ENCODE measurements at places on chromosomes 1 and 21.

GRCh38 chr1:156600733-156601121 lies 552 bp downstream of the GPATCH4 start:
- no peaks in the 10 kb centered on the region for H3K27me3 ChIP-seq
- DNase-seq: no peak
- H3K27ac ChIP-seq: peak overlapping the region; percentile 68
- H3K36me3 ChIP-seq: peaks cover 11% of the 10 kb centered on the region
- H3K4me3 ChIP-seq: peak overlapping the region; percentile 69

DNA sequence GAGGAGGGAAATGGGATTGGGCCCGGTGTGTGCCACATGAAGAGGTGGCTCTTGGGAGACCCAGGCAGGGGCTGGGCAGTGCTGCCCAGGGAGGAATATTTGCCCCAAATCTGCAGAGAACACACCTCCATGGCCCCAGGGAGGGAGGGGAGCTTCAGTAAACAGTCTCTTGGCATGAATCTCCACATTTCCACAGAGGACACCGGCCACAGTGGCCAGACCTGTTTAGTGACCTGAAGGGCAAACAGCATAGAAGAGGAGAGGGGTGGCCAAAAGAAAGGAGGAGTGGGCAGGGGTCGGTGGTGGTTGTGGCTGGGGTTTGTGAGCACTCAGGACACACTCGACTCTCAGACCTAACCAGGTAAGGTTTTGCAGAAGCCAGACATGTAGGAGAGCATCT lies 54.0 kb upstream of the IFFO2 start:
- H3K27ac ChIP-seq: peak overlapping the region; percentile 81
- no peaks in the 10 kb centered on the region for H3K27me3 ChIP-seq
- H3K36me3 ChIP-seq: no peaks in the 10 kb centered on the region
- H3K4me1 ChIP-seq: peaks cover 33% of the 10 kb centered on the region

DNA sequence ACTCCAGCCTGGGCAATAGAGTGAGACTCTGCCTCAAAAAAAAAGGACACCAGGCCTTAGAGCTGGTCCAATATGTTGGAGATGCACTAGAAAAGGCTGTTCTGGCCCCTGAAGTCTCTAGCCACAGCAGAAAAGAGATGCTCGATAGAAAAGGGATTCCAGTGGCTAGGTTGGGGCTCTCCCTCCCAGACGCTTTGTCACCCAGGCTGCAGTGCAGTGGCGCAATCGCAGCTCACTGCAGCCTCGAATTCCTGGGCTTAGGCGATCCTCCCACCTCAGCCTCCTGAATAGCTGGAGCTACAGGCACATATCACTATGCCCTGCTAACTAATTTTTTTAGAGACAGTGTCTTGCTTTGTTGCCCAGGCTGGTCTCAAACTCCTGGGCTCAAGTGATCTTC lies 18.2 kb downstream of the PDZK1 start:
- no peaks in the 10 kb centered on the region for H3K27me3 ChIP-seq
- no peak overlapping the region for H3K27ac ChIP-seq
- no peaks in the 10 kb centered on the region for H3K36me3 ChIP-seq
- no peak for DNase-seq
- no peak overlapping the region for H3K4me3 ChIP-seq

- peaks cover 41% of the 10 kb centered on the region for H3K4me1 ChIP-seq
- DNase-seq: no peak
- no peaks in the 10 kb centered on the region for H3K36me3 ChIP-seq
These were observed 21.1 kb downstream of the NCF2 start for GRCh38 chr1:183569141-183569540.

DNA sequence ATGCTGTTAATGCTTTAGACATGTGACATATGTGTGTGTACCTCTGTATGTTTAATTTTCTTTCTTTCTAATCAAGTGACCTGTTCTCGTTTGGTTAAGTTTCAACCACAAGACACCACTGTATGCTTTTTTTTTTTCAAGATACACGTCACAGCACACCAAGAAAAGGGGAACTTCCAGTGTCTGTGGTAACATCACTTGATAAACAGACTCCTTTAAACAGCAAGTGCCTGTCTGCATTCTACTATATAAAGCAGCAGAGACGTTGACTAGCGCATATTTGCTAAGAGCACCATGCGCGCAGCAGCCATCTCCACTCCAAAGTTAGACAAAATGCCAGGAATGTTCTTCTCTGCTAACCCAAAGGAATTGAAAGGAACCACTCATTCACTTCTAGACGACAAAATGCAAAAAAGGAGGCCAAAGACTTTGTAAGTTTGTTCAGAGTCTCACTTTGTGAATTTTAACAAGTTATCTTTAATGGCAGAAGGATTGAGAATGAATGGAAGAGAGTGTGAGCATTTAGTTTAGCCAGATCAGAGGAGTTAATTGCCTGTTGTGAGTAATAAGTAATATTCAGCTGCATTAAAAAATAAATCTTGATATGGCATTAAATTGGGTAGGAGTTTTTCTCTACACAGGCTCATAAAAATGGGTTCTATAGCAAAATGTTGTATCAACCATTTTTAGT lies at the start of gene RGS1:
TSS of gene RGS1 (plus strand) at position 275 of the 691 bp plus-strand sequence. CDS start at position 295, 20 bp downstream.
- peak within 1 kb of the TSS; percentile 7 for H3K4me3 ChIP-seq
- peak; percentile 66 for DNase-seq
- H3K36me3 ChIP-seq: no peaks in the 10 kb centered on the region
- no peaks in the 10 kb centered on the region for H3K27me3 ChIP-seq
- no peaks in the 10 kb centered on the region for H3K4me1 ChIP-seq

GRCh38 chr1:46110521-46110920 lies 21.9 kb downstream of the PIK3R3 start:
- no peak for DNase-seq
- no peak overlapping the region for H3K4me3 ChIP-seq
- no peaks in the 10 kb centered on the region for H3K4me1 ChIP-seq
- no peak overlapping the region for H3K27ac ChIP-seq
- no peaks in the 10 kb centered on the region for H3K27me3 ChIP-seq

- H3K27me3 ChIP-seq: no peaks in the 10 kb centered on the region
- no peaks in the 10 kb centered on the region for H3K36me3 ChIP-seq
- no peak for DNase-seq
- no peaks in the 10 kb centered on the region for H3K4me1 ChIP-seq
- H3K27ac ChIP-seq: no peak overlapping the region
These were observed 28.3 kb upstream of the ARHGEF10L start for GRCh38 chr1:17511188-17511587.

DNA sequence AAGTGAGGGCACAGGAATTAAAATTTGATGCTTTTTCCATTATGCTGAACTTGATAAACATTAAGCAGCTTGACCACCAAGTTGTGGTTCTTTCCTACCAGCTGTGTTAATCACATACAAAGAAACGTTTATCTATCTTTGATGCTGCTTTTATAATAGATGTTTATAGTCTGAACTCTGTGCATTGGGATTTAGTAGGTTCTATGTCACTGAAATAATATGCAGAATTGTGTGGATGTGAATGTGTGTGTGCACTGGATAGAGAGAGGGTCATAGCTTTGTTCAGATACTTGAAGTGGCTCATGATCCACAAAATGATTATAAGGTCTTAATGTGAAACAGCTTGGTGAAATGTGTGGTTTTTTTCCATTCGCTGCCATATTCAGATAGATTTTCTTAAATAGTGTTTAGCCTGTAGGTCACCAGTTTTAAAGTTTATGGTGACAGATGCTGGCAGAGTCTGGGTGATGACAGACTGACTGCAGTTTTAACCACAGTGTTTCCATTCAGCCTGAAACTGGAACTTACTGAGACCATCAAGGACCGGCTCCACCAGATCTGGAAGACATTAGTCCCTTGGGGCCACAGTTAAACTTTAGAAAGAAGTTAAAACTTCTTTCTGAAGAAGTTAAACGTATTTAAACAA lies 10.2 kb downstream of the DDI2 start:
- no peak overlapping the region for H3K4me3 ChIP-seq
- no peak overlapping the region for H3K27ac ChIP-seq
- H3K4me1 ChIP-seq: no peaks in the 10 kb centered on the region

GRCh38 chr1:161398900-161399256 lies 31.2 kb upstream of the CFAP126 start:
- no peak for DNase-seq
- no peaks in the 10 kb centered on the region for H3K27me3 ChIP-seq
- peak overlapping the region; percentile 79 for H3K4me3 ChIP-seq
- peak overlapping the region; percentile 100 for H3K27ac ChIP-seq

- H3K27me3 ChIP-seq: no peaks in the 10 kb centered on the region
- H3K27ac ChIP-seq: no peak overlapping the region
- H3K4me3 ChIP-seq: no peak overlapping the region
- peaks cover 64% of the 10 kb centered on the region for H3K36me3 ChIP-seq
These were observed 39.1 kb upstream of the TRAPPC10 start for GRCh38 chr21:43972850-43973633.

- H3K4me3 ChIP-seq: no peak overlapping the region
- no peak for DNase-seq
- no peaks in the 10 kb centered on the region for H3K36me3 ChIP-seq
These were observed 22.9 kb downstream of the PUM1 start for GRCh38 chr1:31042656-31043055.

GRCh38 chr1:227780101-227781044 lies 35.1 kb upstream of the PRSS38 start:
- no peak overlapping the region for H3K27ac ChIP-seq
- H3K27me3 ChIP-seq: no peaks in the 10 kb centered on the region
- no peak overlapping the region for H3K4me3 ChIP-seq
- peak; percentile 58 for DNase-seq
- peaks cover 1% of the 10 kb centered on the region for H3K4me1 ChIP-seq

GRCh38 chr1:74963120-74963519 lies 171.1 kb upstream of the LHX8 start:
- DNase-seq: no peak
- no peak overlapping the region for H3K27ac ChIP-seq
- H3K27me3 ChIP-seq: no peaks in the 10 kb centered on the region
- no peaks in the 10 kb centered on the region for H3K4me1 ChIP-seq

- H3K27ac ChIP-seq: no peak overlapping the region
- no peaks in the 10 kb centered on the region for H3K27me3 ChIP-seq
- H3K4me1 ChIP-seq: no peaks in the 10 kb centered on the region
- no peak for DNase-seq
- H3K4me3 ChIP-seq: no peak overlapping the region
These were observed 1911.8 kb downstream of the MRPL39 start for GRCh38 chr21:23695443-23695842.

DNA sequence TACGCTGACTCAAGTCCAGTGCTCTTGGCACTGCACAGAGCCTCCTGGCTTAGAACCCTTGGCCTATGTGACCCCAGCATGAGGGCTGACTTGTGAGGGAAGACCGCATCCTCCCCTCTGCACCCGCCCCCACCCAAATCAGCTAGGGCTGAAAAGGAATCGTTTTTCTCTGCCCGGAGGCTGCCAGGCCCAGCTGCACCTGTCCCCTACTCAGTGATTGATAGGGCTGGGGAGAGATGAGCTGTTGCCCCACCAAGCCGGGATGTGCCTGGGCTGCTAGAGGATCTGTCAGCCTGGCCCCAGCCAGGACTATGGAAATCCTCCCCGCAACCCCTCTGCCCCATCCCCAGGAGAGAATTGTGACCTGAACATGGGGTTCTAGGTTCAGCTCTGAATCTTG lies 20.6 kb downstream of the MYOG start:
- H3K36me3 ChIP-seq: no peaks in the 10 kb centered on the region
- no peak overlapping the region for H3K4me3 ChIP-seq
- H3K27me3 ChIP-seq: no peaks in the 10 kb centered on the region

DNA sequence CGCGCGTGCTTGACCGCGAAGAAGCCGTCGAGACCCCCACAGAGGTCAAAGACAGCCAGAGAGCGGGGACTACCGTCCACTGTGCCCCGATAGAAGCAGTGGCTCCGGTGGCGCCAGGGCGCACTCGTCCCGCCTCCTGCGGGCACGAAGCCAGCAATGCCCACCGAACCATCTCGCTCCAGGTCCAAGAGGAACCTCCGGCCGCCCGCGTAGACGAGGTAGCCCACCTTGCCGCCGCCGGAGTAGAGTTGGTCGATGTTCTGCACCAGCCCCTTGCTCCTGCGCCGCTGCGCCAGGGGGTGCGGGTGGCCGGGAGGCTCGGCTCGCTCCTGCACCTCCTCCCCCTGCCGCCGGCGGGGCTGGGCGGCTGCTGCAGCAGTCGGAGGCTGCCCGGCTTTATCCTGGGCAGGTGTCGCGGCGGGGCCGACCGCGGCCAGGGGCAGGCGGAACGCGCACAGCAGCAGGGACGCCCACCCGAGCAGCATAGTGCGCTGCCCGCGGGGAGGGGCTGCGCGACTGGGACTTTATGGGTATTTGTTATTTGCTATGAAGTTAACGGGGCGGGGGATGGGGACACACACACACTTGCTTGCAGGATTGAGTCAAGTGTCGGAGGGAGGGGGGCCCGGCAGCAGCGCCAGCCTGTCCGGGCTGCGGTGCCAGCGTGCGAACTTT lies 844 bp downstream of the ADAMTS5 start:
- no peaks in the 10 kb centered on the region for H3K36me3 ChIP-seq
- H3K4me1 ChIP-seq: peaks cover 50% of the 10 kb centered on the region
- H3K4me3 ChIP-seq: peak overlapping the region; percentile 62
- DNase-seq: peak; percentile 52
- H3K27me3 ChIP-seq: no peaks in the 10 kb centered on the region

DNA sequence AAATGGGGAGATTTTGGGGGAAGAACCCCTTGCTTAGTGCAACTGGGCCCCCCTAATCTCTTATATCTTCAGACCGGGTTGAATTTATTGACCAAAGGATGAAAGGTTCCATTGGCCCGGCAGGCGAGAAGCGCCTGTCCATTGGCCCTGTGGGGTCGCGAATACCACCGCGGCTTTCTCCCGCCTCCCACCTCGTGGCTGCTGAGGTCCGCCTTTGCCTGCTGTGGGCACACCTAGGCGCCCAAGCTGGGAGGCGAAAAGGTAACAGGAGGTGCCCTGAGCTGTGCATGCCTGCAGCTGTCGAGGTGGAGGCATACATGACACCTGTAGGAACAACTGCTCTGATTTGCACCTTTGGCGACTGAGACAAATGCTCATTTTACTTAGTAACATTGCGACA lies 21.1 kb upstream of the FLG2 start:
- H3K4me3 ChIP-seq: no peak overlapping the region
- no peaks in the 10 kb centered on the region for H3K4me1 ChIP-seq
- H3K27ac ChIP-seq: no peak overlapping the region
- no peaks in the 10 kb centered on the region for H3K36me3 ChIP-seq

- no peak for DNase-seq
- H3K4me3 ChIP-seq: no peak overlapping the region
- peaks cover 16% of the 10 kb centered on the region for H3K36me3 ChIP-seq
- H3K4me1 ChIP-seq: no peaks in the 10 kb centered on the region
- H3K27me3 ChIP-seq: no peaks in the 10 kb centered on the region
These were observed 70.7 kb downstream of the DEGS1 start for GRCh38 chr1:224253721-224254120.

DNA sequence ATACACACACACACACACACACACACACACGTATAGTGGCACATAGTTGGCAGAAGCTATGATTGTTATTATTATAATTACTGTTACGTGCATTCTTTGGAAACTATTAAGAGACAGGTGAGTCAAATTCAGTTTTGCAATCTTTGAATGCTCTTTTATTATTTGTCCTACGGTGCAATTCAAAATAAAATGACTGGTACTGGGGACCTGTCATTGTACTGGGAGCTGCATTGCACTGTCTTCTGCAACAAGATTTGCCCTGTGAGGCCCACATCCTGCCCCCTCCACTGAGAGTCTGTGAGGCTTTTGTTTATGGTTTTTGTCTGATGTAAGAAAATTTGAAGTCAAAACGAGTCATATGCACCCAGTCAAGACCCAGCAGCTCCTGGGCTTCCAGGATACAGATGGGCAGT lies 1.9 kb downstream of the LY9 start:
- no peak overlapping the region for H3K27ac ChIP-seq
- H3K27me3 ChIP-seq: no peaks in the 10 kb centered on the region
- no peak overlapping the region for H3K4me3 ChIP-seq
- H3K36me3 ChIP-seq: no peaks in the 10 kb centered on the region
- no peak for DNase-seq

- no peaks in the 10 kb centered on the region for H3K36me3 ChIP-seq
- H3K4me3 ChIP-seq: no peak overlapping the region
- H3K27ac ChIP-seq: no peak overlapping the region
These were observed 9.7 kb upstream of the PRDX6 start for GRCh38 chr1:173467426-173467825.

GRCh38 chr1:83760226-83761021 lies 238.5 kb downstream of the TTLL7 start:
- no peak for DNase-seq
- H3K4me1 ChIP-seq: no peaks in the 10 kb centered on the region
- no peaks in the 10 kb centered on the region for H3K27me3 ChIP-seq
- no peak overlapping the region for H3K27ac ChIP-seq
